A549 treated with dexamethasone at 1 μM for 4 hours (cell line): ENCODE measurements at places on chromosomes 6 and 20. TPM values are rescaled to one million over a fixed set of nuclear protein-coding genes. Genes with fewer than 3 reads are reported as not detected.

Gene HSPA1L
- total RNA-seq: 1.1 to 1.8 TPM (median 1.7 TPM) in 5 replicates

Gene CCN2
- 158 to 285 TPM (median 207 TPM) in 5 replicates for total RNA-seq

Gene KIF25
- total RNA-seq: 0.07 to 0.23 TPM (median 0.15 TPM) in 4 of 5 replicates, not detected in the other

Gene WFDC12
- total RNA-seq: not detected in 5 replicates

Gene CENPW
- total RNA-seq: 33.2 to 40.0 TPM (median 38.3 TPM) in 5 replicates
